ENCODE measurements at places on chromosomes 3 and 15.
A peak's percentile ranks its signal among the peaks of the same experiment; 100 is the strongest.

- DNase-seq, result no peak
These were observed 14.8 kb downstream of the BDH1 start for GRCh38 chr3:197540961-197541377.

DNA sequence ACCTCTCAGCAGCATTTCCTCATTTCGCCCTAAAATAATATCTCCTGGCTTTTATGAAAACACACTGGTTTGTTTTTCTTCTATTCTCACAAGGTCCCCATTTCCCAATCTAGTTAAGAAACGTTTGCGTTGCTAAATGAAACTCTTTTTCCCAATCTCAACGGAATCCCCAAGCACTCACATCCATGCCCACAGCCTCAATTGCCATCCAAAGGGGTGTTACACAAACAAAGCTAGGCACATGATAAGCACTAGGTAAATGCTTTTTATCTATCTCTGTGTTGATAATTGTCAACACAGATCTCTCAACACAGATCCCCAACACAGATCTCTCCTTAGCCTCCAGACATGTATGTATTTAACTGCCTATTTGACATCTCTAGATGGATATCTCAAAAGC is 35.2 kb upstream of the TF start:
- no peak for DNase-seq

GRCh38 chr3:197183582-197183981 is 114.8 kb downstream of the DLG1 start:
- DNase-seq, result peak; percentile 7

DNA sequence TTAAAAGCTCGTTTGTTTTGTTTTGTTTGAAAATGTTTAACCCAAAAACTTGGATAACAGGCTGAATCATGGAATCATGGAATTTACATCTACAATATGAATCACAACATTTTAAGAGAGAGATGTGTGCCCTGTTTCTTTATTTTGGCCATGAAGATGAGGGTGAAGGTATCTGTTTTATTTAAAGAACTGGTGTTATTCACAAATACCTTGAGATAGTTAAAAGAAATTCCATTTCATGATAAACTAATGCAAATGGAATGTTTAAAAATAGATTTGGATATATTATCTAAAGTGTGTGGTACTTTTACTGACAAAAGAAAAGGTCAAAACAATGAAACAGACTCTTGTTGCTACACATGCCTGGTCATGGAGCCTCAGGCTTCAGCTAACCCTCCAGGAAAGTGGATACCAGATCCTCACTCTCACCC is 486.0 kb upstream of the CFAP20DC start:
- DNase-seq, result no peak

DNA sequence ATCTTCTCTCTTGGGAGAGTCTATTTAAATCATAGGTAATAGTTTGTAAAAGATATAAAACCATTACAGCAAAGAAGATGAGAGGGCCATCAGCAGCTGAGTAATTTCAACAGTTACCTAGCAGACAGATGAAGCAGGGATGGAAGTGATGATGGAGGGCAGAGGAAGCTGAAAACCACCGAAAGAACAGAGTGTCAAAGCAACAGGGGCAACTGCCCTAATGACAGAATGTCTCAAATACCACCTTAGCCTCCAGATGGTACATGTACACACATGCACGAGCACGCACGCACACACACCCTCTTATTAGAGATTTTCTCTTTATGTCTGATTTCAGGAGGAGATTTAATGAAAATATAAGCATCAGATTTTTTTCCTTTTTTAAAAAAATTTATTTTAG is 64.5 kb downstream of the NEDD4 start:
- DNase-seq, result no peak

DNA sequence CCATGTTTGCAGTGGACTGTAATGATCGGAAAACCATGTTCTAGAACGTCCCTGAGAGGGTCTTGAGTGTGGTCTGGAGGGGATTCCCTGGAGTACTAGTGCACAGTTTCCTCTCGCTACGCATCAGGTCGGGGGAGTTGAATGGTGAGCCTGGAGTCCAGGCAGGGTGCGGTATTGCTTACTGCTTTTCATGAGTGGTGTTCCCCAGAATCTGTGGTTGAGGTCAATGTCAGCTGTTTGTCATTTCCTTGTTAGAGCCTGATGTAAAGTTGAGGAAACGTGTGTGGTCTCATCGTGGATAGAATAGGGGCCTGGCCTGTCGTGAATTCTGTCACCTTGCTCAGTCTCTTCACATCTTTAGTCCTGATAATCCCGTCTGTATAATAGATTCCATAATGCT is 328.2 kb upstream of the LRRFIP2 start:
- no peak for DNase-seq

DNA sequence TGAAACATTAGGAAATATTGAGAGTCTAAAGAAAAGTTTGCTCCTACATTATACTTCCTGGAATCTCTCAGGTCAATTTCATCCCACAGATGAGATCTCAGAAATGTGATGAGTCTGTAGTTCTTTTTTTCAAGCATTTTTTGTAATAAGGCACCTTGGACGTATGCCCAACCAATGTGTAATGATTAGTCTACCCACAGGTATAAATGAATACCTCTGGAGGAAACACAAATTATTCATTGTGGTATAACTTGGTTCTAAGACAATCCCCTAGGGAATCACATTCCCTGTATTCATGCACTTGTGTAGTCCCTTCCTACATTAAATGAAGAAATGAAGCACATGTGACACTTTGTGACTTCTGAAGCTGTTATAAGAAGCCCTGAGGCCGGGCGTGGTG is 596.2 kb upstream of the UBE2E2 start:
- no peak for DNase-seq
